ENCODE measurements at places on chromosomes 7 and 10.
A peak's percentile ranks its signal among the peaks of the same experiment; 100 is the strongest.

DNA sequence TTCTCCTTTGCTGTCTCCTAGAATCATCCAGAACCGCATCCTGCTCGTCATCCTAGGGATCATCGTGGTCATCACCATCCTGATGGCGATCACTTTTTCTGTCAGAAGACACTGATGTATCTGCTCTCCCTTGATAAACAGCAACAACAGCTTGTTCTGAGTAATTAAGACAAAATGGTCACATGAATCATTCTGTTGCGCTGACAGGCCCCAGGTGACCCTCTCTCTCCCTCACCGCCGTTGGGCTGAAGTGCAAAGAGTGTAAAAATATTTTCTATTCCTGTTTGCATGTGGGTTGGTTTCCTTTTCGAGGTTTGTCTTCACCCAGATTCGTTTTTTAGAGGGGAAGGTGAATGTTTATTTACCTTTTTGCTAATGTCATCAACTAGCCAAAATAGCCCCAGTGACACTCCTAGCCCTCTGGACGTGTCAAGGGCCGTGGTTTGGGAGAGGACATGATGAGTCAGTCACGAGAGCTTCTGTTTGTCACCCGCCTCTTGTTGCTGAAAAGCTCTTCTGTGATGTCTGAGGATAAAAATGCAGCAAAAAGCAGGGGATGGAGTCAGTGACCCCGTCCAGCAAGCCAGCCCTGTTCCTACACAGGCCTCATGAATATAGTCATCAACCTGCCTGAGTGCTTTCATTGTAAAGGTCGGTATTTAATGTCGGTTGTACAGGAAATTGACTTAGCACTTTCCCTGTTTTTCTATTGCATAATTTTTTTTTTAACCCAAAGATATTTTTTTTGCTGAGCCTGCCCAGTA, 134.6 kb upstream of the TCF7L2 start:
- DNase-seq, result no peak

DNA sequence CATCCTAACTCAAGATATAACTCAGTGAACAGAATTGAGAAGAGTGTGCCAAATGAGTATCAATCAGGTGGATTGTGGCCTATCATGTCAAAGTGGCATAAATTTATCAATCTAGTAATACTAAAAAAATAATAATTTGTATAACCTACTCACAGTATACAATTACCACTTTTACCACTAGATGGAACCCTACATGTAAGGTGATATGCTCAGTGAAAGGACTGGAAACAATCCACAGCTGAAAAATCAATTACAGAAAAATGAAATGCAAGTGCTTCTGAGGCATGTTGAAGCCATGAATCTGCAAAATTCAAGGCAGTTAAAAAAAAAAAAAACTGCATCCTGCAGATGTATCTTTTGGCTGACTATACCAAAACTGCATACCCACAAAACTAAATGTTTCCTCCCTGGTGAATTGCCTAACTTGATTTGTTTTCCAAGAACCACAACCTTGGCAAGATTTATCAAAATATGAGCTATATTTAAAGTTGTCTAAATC, 13.9 kb downstream of the ARHGAP19 start:
- no peak for DNase-seq

GRCh38 chr7:91375378-91375777, 111.1 kb downstream of the FZD1 start:
- DNase-seq, result no peak

DNA sequence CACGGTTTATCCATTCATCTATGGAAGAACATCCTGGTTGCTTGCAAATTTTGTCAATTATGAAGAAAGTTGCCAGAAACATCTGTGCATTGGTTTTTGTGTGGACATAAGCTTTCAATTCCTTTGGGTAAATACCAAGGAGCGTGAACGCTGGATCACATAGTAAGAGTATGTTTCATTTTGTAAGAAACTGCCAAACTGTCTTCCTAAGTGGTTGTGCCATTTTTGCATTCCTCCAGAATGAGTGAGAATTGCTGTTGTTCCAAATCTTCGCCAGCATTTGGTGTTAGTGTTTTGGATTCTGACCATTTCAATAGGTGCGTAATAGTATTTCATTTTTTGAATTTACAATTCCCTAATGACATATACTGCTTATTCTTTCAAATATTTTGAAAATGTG, 155.3 kb upstream of the FRMD4A start:
- no peak for DNase-seq

DNA sequence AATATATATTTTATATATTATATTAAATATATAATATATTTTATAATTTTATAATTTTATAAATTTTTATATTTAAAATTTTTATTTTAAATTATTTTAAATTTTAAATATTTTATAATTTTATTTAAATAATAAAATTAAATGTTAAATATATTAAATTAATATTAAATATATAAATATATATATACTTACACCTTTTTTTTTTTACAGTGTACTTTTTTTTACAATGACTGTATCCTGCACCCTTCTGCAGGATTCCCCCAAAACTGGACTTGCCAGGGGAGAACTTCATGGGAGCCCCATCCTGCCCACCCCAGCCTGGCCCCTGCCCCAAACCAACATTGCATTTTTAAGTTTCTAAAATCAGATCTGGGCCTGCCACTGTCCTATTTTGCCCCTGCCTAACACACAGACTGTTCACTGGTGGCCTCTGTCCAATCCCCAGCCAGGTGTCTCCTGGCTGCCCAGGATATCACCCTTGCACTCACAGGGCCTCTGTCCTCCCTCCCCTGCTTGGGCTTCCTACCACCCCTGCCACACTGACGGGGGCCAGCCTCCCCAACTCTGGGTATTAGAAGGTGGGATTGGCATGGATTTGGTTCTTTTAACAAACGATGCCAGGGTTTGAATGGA, 138.0 kb downstream of the ADCY1 start:
- no peak for DNase-seq

DNA sequence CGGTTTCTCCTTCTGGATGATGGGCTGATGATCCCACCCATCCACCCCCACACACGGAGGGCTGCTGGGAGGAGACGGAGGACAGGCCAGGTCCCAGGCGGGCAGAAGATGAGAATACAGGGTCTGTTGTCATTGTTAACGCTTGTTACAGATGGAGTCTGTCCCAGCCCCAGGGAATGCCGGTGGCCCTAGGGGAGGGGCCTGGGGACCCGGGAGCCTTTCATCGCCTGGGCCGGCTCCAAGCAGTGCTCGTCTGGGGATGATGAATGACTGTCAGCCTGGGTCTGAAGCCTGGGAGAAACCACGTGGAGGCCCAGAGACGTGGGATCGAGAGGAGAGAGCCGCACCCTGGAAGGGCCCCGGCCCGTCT, 69.2 kb downstream of the UNCX start:
- DNase-seq, result no peak

GRCh38 chr7:33325754-33326484, 196.6 kb downstream of the BBS9 start:
- no peak for DNase-seq

- DNase-seq, result no peak
Observed at GRCh38 chr10:132058793-132059759, 6.7 kb upstream of the JAKMIP3 start.

GRCh38 chr10:70571636-70572439, 30.7 kb downstream of the PRF1 start:
- DNase-seq, result no peak

DNA sequence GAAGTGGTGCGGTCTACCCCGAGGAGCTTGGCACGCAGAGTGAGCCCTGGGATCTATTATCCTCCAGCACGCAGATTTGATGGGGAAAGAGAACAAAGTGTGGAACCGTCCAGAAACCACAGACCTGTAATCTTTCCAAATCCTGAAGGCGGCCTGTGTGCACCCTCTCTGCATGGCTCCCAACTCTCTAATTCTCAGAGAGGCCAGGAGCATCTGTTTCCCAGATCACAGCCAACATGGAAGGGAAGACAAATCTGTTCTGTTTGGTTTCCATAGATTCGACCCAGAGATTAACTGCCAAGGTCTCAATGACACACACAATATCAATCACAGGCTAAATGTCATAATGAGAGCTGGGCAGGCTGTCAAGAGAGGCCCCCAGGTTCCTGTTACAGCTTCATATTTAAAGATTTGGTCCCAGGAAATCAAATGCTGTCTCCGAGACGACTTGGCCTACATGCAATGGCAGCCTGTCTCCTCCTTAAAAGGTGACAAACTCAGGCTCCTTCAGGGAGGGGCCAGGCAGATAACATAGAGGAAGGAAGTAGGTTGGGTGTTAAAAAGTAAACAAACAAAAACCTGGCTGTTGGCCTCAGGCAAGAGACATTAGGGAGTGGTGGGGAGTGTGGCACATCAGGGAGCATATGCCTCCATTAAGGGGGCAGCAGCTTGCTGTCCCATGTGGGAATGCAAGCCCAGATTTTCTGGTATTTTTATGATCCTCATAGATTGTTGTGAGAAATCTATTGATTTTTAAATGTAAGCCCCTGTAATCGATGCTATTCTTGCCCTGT, 48.8 kb upstream of the SAMD8 start:
- no peak for DNase-seq

DNA sequence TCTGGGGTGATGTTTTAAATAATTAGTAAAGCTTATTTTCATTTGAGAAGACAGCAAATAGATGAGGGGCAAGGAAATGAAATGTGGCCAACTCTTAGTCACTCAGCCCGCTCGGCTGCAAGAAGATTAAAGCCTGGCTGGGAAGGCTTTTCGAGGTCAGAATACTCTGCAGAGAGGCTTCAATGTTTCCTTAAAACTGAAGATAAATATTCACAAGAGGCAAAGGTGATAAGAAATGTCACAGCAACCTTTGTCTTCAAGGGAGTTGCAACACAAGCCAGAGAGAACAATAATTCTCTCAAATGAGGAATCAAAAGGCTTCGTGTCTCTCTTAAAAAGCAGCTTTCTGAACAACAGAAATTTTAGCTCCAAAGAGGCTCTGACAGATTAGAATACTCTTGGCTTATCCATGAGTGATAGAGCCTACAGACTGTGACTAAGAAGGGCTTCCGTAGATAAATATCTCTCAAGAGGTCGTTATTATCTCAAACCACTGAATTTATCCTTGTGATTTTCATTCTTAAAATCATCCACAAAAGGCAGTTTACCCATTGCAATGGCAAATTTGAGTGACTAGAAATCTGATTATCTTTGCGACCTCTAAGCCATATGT, 92.5 kb downstream of the KLF6 start:
- no peak for DNase-seq

- DNase-seq, result no peak
Observed at GRCh38 chr10:81065474-81065873, 527.8 kb downstream of the SH2D4B start.

GRCh38 chr10:78588194-78588811, 480.5 kb upstream of the ZMIZ1 start:
- no peak for DNase-seq

- no peak for DNase-seq
Observed at GRCh38 chr7:2984091-2984490, 59.6 kb downstream of the CARD11 start.

- peak; percentile 29 for DNase-seq
Observed at GRCh38 chr7:25894902-25895791, 256.9 kb upstream of the NFE2L3 start.

DNA sequence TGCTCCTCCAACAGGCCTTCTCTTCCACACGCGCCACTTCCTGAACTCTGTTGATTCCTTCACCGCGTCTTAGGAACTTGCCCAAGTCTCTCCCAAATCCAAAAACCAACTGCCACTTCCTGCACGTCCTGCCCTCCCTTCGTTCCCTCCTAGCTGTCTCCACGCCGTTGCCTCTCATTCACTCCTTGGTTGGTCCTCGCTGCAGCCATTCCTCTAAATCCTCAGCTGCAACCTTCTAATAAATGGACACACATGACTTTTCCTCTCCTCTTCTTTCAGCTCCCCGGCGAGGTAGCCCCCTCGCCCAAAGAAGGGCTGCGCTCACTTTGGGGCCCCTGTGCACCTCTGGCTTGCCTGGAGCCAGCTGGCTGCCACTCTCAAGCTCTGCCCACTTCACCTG, 110.2 kb downstream of the XRCC2 start:
- no peak for DNase-seq

DNA sequence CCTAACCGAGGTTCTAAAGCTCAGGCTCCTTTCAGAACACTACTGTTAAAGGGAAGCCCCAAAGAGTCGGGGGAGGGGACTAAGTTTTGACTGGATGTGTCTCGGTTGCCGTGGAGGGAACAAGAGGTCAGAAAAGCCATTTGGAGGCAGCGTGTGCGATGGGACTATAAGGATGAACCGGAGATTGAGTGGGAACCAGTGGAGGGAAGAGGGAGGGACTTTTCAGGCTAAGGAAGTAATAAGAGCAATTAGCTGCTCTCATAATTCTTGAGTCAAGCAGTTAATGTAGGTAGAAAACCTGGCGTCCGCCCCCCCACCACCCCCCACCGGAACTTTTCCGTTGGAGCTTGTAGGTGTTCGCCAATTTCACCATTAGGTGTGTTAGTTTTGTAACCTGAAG, 491 bp upstream of the AKAP9 start:
- DNase-seq, result no peak

DNA sequence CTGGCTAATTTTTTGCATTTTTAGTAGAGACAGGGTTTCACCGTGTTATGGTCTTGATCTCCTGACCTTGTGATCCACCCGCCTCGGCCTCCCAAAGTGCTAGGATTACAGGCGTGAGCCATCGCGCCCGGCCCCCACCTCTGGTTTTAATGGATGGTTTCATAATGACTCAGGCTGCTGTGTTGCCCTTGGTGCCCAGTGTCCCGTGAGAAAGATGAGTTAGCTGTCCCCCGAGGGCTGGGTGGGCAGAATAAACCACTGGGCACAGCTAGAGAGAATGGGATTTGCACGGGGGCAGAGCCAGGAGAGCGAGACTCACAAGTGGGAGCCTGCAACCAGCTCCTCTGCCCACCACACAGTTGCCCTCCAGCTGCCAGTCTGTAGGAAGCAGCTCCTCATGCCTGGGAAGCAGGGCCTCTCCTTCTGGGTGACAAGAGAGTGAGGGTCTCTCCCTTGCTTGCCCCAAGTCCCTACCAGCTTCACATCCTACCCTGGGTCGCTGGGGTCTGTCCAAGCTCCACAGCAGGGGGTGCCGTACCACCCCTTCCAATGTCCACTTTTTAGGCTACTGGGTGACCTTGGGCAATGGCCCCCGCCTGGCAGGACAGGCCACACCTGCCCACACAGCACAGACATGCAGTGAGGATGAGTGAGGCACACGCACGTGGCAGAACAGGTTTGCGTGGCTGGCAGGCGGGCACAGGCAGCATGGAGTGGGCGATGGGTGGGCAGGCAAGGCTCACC, 16.1 kb upstream of the NDST2 start:
- DNase-seq, result no peak

DNA sequence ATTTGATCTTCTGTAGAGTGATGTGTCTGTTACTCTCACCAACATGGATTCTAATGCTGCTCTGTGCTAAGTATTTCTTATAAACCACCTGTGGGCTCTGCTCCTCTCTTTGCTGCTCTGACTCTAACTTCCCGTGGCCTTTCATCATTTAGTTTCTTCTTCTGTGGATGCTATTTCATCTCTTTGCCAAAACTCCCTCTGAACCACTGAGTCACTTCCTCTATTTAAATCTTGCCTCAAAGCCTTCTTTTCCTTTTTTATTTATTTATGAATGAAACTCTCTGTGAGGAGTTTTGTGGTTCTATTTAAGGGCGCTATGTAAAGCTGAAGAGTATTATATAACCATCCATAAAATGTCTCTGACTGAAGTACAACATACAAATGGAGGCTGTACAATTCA, 538.5 kb downstream of the SUGCT start:
- DNase-seq, result no peak
